ENCODE measurements at places on chromosomes 5 and 9.

- DNase-seq: peak; percentile 19
These were observed 90.4 kb downstream of the ZNF608 start for GRCh38 chr5:124655921-124656511.

- no peak for DNase-seq
These were observed 181.2 kb downstream of the SLC12A2 start for GRCh38 chr5:128264564-128265360.

GRCh38 chr5:111507276-111507675 is 5.1 kb downstream of the STARD4 start:
- DNase-seq: no peak

- DNase-seq: no peak
These were observed 273.9 kb upstream of the CDH10 start for GRCh38 chr5:24918676-24919075.

GRCh38 chr5:102875721-102876123 is 120.6 kb downstream of the PAM start:
- no peak for DNase-seq

DNA sequence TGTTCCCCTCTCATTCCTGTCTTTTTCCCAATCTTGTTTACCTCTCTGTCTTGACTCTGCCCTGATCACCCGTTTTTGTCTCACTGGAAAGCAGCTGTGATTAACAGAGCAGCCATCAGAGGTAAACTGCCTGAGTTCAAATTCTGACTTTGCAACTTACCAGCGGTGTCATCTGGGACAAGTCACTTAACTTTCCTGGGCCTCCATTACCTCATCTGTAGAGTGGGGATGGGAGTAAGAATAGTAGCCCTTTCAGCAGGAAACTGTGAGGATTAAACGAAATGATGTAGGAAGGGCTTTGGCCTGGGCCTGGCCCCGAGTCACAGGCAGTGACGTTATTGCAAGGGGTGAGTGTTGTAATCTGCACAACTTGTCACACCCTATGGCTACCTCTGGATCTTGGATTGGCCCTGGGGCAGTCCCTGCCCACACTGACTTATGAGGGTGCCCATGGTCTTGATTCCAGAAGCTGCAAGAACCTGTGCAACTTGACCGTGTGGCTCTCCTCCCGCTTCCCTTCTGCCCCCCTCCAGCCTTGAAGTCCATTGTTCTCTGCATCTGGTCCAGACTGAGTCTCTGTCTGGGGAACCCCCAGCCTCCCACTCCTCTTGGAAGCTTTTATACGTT is 657 bp upstream of the PCDH12 start:
- DNase-seq: no peak

DNA sequence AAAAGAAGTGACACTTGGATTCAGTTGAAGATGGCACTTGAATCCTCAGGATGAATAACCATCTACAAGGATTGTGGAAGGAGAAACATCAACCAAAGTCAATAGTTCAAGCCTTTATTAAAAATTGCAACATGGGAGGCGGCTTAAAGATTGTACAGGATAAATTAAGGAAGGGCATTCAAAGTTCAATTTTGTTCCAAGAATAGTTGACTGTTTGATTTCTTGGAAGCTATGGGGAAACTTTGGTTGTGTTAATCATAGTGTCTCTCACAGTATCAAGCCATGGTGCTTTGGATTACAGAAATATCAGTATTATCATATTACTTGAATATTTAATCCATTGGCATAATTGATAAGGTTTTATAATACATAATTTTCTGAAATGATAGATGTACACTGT is 1844.3 kb downstream of the MAT2B start:
- no peak for DNase-seq

DNA sequence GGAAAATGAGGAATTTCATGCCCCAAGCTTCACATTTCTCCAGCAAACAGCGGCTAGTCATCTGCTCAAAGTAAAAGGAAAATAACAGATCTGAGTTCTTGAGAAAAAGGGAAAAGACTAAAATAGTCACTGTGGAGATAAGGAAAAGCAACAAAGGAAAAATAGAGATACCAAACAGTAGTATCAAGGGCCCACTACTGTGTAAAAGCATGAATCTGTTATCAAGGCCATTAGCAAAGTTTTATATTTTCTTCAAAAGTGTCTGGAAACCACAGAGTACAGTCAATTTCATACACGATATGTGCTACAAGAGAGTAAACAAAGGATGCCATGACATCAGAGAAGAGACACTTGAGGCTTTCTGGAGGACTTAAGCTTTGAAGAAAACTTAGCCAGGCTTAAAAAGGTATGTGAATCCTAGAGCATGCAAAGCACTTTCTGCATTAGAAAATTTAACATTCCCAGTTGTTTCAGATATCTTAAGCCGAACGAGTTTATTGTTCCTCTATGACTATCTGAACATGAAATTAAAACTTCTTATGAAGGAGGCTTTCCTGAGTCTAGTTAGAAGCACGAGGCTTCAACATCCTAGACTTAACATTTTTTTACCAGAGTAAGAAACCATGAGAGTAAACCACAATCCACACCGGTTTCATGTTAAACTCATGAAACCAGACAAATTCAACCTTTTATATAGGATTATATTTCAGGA is 1.2 kb downstream of the TTC33 start:
- DNase-seq: no peak

GRCh38 chr5:158812408-158812807 is 287.3 kb downstream of the EBF1 start:
- no peak for DNase-seq

GRCh38 chr5:145407300-145408047 is 427.7 kb downstream of the PRELID2 start:
- no peak for DNase-seq

- DNase-seq: no peak
These were observed 28.3 kb upstream of the DENND4C start for GRCh38 chr9:19201899-19202891.

- DNase-seq: no peak
These were observed 158.4 kb downstream of the GABBR2 start for GRCh38 chr9:98550206-98550820.

DNA sequence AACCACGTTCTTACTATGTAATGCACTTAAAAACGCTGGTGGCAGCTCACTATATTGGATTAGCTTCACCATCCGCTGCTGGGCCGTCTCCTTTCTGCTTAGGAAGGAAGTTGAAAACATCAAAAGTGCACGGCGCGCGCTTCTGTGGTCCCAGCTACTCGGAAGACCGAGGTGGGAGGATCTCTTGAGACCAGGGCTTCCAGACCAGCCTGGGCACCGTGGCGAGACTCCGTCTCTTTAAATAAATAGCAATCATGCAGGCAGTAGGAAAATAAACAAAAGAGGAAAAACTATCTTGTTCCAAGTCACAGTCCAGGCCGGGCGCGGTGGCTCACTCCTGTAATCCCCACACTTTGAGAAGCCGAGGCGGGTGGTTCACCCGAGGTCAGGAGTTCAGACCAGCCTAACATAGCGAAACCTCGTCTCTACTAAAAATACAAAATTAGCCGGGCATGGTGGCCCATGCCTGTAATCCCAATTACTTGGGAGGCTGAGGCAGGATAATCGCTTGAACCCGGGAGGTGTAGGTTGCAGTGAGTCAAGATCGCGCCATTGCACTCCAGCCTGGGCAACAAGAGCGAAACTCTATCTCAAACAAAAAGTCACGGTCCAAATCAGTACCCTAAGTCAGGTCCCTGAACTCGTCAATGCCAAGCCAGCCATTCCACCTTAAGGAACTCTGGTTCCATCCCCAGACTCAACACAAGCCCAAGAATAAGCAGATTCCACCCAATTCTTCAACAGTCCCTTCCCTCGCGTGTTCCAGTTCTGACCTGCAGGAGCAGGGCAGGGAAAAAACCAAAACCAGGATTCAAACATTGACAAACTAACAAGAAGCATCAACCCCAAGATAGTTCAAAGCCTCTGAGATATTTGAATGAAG is 1.0 kb upstream of the GOLGA1 start:
- DNase-seq: peak; percentile 30

DNA sequence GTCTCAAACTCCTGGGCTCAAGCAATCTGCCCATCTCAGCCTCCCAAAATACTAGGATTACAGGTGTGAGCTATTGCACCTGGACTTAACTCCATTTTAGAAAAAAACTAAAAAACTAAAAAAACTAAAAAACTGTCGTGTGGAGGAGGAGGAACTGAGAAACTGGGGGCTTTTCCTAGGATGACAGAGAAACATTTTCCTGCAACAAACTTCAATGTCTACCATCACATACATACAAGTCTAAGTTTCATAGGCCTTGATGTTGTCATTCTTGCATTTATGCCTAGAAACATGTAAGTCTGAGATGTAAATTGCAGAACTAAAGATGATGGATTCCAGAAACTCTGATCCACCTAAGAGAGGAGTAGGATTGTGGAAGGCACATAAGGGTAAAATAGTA is 556.8 kb downstream of the RAB3C start:
- DNase-seq: no peak

GRCh38 chr9:74887041-74887980 is at the start of gene TRPM6:
Gene TRPM6 (minus strand): TSS chr9:74887921. CDS start chr9:74887856, 65 bp downstream.
- peak; percentile 61 for DNase-seq

GRCh38 chr9:132242621-132243155 is 80.8 kb downstream of the NTNG2 start:
- DNase-seq: no peak

DNA sequence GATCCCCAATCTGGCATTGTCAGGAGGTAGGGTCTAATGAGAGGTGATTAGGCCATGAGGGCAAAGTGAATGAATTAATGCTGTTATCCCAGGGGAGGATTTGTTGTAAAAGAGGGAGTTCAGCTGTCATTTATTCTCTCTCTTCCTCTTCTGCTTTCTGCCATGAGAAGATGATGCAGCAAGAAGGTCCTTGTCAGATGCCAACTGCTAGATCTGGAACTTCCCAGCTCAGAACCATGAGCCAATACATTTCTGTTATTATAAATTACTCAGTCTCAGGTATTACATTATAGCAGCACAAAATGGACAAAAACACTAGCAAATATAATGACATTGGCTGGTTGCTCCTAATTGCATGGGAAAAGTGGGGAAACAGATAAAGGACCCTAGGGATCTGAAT is 15.6 kb upstream of the BICD2 start:
- no peak for DNase-seq

DNA sequence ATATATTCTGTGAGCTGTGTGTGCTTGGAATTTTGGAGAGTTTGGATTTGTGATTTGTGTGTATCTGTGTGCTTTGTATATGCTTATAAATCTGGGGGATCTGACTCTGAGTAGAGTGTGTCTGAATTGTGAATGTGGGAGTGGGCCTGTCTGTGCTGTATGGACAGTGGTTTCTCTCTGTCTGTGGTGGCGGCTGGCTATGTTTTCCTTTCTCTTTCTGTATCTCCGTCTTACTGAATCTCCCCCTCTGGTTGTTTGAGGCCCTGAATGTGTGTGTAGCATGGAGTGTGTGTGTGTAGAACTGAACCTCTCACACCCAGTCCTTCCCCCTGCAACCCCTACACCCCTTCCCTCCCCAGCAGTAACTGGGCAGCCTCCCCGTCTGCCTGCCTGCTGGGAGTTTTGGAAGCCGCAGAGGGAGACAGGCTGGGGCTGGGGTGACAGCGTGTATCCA is 4.7 kb downstream of the CXXC5 start:
- no peak for DNase-seq

DNA sequence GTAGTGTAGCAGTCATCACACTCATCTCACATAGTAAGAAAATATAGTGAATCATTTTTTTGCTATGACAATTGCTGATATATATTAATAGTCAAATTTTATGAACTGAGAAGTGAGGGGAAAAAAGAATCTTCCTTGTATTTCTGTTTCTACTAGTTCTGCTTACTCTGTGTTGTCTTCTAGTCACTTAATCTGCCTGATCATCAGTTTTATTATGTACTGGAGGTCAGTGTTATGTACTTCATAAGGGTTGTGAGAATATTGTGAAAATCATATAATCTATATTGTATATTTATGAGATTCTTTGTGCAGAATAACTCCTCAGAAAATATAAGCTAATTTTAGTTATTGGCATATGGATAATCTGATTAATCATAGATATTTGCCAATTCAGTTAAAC is 546.9 kb upstream of the RIOK2 start:
- no peak for DNase-seq

DNA sequence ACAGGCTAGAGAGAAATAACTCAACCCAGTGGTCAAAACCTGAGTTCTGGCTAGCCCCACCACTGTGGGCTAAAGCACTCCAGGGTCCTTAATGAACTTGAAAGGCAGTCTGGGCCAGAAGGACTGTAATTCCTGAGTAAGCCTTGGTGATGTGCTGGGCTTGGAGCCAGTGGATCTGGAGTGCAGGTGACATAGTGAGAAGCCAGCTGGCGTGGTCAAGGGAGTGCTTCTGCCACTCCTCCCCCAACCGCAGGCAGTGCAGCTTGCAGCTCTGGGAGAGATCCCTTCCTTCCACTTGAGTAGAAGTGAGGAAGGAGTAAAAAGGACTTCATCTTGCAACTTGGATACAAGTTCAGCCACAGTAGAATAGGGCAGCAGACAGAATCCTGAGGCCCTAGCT is 424.0 kb downstream of the CDH18 start:
- DNase-seq: no peak

GRCh38 chr5:77337246-77337645 is 126.8 kb downstream of the PDE8B start:
- no peak for DNase-seq

GRCh38 chr5:157182143-157182757 is 1.6 kb downstream of the ITK start:
- no peak for DNase-seq

DNA sequence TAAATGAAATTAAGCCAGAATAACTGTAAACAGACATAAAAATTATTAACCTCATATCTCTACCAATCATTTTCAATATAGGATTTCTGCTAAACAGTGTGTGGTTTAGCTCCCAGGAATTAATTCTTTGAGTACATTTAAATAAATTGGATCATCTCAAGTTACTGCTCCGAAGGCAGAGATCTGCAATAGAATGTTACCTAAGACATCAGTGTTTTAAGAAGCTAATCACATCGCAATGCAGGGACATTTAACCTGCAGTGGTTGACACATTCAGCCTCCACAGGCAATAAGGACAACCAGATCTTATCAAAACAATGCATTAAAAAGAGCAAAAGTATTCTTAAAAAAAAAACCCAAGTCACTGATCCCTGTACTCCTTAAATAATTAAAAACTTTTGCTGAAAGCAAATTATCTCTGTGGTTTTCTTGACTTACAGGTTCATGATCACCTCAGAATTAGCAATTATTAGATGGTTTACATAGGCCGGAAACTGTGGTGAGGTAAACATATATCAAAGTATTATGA is 45.7 kb downstream of the PRDM6 start:
- no peak for DNase-seq

- DNase-seq: no peak
These were observed 799.0 kb downstream of the TLR4 start for GRCh38 chr9:118503236-118503635.

DNA sequence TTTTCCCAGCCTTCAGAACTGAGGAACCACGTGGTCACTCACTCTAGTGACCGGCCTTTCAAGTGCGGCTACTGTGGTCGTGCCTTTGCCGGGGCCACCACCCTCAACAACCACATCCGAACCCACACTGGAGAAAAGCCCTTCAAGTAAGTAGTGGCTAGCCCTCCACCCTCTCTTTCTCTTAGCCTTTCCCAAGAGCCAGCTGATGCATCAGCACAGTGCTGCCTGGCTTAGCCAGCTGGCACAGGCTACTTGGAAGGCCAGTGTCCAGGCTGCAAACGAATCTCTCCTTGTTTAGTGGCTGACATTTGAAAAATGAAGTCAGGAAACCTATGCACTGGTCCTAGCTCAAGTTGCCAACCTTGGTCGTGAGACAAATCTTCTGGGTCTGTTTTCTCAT is 91.1 kb downstream of the PRDM6 start:
- no peak for DNase-seq

- no peak for DNase-seq
These were observed 18.7 kb downstream of the RMI1 start for GRCh38 chr9:83999141-83999918.

Data from H54 (cell line).